Fibroblast of skin of left quadriceps (primary cell): ENCODE measurements at places on chromosomes 4 and X.

GRCh38 chrX:38347136-38347535, 5.3 kb upstream of the OTC start:
- DNase-seq = peak; percentile 32

- no peak for DNase-seq
These were observed 11.2 kb downstream of the CSTF2 start for GRCh38 chrX:100831219-100831946.

DNA sequence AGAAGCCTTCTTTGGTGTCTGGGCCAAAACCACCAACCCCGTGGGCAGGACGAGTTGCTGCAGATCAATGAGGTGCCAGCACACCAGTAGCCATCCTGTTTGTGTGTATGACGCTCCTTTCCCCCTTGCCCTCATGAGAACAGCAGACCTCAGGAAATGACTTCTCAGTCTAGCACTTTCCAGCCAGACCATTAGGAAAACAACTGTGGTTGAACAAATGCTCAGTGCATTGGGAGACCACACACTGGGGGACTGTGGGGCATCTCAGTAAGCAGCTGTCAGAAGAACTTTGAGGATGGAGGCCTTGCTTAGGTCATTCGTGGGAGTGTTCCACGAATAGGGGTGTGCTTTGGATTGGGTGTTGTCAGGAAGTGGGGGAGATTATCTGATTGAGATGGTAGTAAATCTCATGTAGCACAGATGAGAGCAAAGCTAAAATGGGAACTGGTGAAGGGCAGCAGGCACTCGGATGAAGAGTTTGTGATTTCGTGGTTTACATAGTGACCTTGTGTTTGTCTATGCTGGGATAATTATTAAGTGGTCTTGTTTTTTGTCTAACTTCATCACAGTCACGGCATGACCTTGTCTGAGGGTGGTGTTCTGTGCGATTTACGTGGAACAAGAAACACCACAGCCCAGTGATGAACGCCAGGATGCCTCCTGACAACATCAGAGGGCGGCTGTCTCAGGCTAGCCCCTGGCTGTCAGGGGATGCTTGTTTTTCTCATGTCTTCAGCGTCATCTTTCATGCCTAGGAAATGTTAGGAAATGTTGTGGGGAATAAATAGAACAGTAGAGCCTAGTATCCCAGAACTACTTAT, 70.1 kb downstream of the USP46 start:
- no peak for DNase-seq

- DNase-seq = no peak
These were observed at the start of gene SHROOM2 for GRCh38 chrX:9785944-9786797. TSS of gene SHROOM2 (plus strand) at chrX:9786429. CDS start at chrX:9786546, 117 bp downstream.
